Vagina (tissue), 2 donors: ENCODE measurements at places on chromosomes 6 and 20. TPM values are rescaled to one million over a fixed set of nuclear protein-coding genes. Genes with fewer than 3 reads are reported as not detected.

RNGTT gene
- 18.2 TPM for total RNA-seq

RIPPLY2 gene
- not detected for total RNA-seq

LINC00237 gene
- total RNA-seq = not detected

UFL1 gene
- 17.7 TPM for total RNA-seq

TGM3 gene
- total RNA-seq = 27.7 TPM

LAMP5 gene
- 0.74 TPM for total RNA-seq

SUMO4 gene
- total RNA-seq = 3.9 TPM

TREM2 gene
- total RNA-seq = 5.2 TPM

RTEL1 gene
- 17.7 TPM for total RNA-seq

HLA-G gene
- total RNA-seq = not detected

SLC12A5 gene
- total RNA-seq = not detected

MEP1A gene
- total RNA-seq = not detected

UNC5CL gene
- 0.25 TPM for total RNA-seq

SNAI1 gene
- total RNA-seq = 19.9 TPM

TLDC2 gene
- total RNA-seq = 3.9 TPM

CCM2L gene
- 8.6 TPM for total RNA-seq

TAGAP gene
- 8.1 TPM for total RNA-seq

FHL5 gene
- 21.4 TPM for total RNA-seq

GPSM3 gene
- total RNA-seq = 16.2 TPM

FGD2 gene
- 20.4 TPM for total RNA-seq

MAP3K5 gene
- total RNA-seq = 31.2 TPM

STMND1 gene
- total RNA-seq = not detected

FAM209B gene
- total RNA-seq = not detected

EPHA7 gene
- 2.7 TPM for total RNA-seq

PACRG gene
- total RNA-seq = not detected
